ENCODE measurements at places on chromosomes 6 and 20. TPM values are rescaled to one million over a fixed set of nuclear protein-coding genes. Genes with fewer than 3 reads are reported as not detected.

DNA sequence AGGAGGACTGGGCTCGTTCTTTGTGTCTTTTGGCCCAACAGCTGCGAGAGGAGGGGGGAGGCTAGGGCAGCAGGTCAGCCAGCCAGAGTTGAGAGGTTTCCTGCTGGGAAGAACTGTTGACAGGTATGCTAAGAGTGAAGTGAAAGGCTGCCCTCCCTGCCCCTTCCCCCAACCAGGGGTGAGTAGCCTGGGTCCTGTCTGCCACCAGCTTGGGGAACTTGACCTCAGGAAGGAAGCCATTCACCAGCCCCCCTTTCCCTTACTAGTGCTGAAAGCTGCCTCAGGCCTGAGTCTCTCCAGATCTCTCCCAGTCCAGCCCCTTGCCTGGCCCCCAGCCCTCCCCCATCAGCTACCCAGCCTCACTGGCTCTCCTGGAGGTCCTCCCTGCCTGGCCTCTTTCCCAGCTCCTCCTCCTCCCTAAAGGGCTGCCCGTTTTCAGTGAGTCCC lies 20.7 kb upstream of the ZNF76 start:
- no peak overlapping the region for H3K27ac ChIP-seq
- H3K4me3 ChIP-seq: no peak overlapping the region
- H3K36me3 ChIP-seq: peaks cover 32% of the 10 kb centered on the region
- DNase-seq: no peak

GRCh38 chr6:46985943-46986342 lies 56.2 kb downstream of the ADGRF1 start:
- H3K4me1 ChIP-seq: no peaks in the 10 kb centered on the region
- DNase-seq: no peak
- no peaks in the 10 kb centered on the region for H3K27me3 ChIP-seq
- H3K4me3 ChIP-seq: no peak overlapping the region
- H3K27ac ChIP-seq: no peak overlapping the region
- no peaks in the 10 kb centered on the region for H3K36me3 ChIP-seq

The ZFP57 gene
- total RNA-seq: not detected

GRCh38 chr6:4093288-4093687 lies 14.4 kb upstream of the FAM217A start:
- DNase-seq: no peak
- H3K36me3 ChIP-seq: no peaks in the 10 kb centered on the region
- H3K4me3 ChIP-seq: no peak overlapping the region
- no peak overlapping the region for H3K27ac ChIP-seq
- no peaks in the 10 kb centered on the region for H3K4me1 ChIP-seq

- H3K27ac ChIP-seq: no peak overlapping the region
- H3K4me3 ChIP-seq: no peak overlapping the region
- no peaks in the 10 kb centered on the region for H3K36me3 ChIP-seq
- H3K27me3 ChIP-seq: no peaks in the 10 kb centered on the region
- no peaks in the 10 kb centered on the region for H3K4me1 ChIP-seq
- DNase-seq: no peak
Observed at GRCh38 chr6:21612067-21612745, 18.7 kb downstream of the SOX4 start.

The IBTK gene
- total RNA-seq: 45.0 TPM

The BPIFB1 gene
- total RNA-seq: not detected

All from IMR-90 (cell line).